ENCODE measurements at places on chromosomes 4 and X.
A peak's percentile ranks its signal among the peaks of the same experiment; 100 is the strongest.

- no peak for DNase-seq
Observed at GRCh38 chr4:138774940-138775339, 240.6 kb upstream of the NOCT start.

DNA sequence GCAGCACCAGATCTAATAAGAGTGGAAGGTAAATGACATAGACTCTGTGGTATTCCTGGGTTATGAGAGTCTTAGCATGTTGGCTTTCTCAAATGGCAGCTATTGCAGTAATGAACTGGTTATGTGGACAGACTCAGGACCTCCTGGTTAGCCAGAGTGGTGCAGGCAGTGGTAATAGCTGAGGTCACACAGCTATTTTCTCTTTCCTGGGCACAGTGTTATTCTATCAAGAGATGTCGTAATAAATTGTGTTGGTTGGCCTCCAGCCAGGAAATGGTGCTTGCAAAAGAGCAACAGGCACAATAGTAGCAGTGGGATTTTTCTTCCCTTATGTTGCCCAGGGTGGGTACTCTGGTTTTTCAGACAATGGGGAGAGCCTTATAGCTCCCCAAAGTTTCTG, 279.2 kb upstream of the FGF16 start:
- DNase-seq = no peak

- DNase-seq = no peak
Observed at GRCh38 chr4:119210775-119211174, 1.7 kb upstream of the USP53 start.

DNA sequence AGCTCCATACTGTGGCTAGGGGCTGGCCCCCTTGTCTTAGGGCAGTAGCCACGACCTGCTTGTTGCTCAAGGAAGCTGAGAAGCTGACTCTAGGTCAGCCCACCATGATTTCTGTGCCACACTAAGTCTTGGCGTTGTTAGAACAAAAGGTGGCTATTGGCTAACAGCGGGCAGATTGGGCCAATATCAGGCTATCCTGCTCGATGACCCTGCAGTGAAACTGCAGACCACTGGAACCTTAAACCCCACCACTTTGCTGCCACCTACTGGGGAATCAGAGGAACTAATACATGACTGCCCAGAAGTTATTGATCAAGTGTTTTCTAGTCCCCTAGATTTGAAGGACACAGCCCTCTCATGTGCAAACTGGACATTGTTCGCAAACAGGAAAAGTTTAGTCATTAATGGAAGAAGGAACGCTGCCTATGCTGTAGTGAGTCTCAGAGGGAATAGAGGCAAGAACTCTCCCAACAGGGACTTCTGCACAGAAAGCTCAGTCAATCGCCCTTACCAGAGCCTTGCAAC, 17.0 kb upstream of the PAPSS1 start:
- DNase-seq = peak; percentile 22

- no peak for DNase-seq
Observed at GRCh38 chrX:65463550-65463949, 71.0 kb downstream of the LAS1L start.

DNA sequence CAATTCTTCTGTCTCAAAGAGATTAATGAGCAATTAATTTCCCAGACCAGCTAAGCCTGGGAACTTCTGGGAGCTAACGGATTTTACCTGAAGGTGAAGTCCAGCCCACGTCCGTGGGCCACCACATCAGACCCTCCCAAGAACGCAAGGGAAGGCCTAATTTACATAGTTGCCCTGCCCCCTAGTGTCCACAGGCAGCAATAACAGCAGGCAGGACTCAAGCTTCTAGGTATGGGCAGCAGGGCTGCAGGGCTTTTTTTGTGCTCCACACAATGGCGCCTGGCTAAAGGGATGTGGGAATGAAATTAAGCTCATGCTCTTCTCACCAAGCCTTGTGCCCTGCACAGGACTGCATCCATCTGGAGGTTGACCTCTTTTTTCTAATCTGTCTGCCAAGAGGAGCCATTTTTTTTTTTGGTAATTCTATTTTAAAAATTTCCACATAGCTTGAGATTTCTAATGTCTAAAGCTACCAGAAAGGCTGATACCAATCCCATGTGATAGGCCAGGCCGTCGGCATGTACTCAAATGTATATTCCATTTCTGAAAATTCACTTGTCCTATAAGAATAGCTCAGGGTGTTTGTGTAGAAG, 111.9 kb upstream of the TMEM164 start:
- peak; percentile 40 for DNase-seq

DNA sequence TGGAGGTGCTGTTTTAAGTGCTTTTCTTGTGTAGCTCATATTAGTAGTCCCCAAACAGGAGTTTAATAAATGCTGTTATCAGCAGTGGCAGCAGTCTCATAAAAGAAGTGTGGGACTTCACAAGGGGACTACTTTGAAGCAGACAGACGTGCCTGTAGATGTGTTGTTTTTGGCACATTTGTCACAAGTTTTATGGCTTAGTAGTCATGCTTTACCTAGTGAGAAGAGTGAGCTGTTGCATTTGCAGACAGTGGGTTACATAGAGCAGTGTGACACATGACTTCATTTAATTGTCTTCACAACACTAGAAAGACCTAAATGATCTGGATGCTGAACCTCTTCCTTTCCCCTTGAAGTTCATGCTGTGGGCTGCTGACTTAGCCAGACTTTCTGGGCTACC, 149.5 kb upstream of the MBNL3 start:
- DNase-seq = no peak

DNA sequence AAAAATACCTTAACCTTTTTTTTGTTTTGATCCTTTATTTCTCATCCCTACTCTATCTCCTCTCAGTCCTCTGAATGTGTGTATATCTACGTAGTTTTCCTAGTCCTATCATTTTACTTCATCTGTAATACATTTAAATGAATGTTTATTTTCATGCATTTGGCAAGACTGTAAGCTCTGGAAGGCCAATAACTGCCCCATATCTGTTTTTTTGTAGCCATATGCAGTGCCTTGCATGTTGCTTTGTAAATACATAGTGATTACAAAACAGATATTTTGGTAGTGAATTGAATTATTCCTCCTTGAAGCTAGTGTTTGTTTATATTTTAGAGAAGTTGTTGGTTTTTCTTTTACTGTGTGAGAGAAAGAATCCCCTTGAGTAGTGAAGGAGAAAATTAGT, 450.2 kb downstream of the PCDH18 start:
- no peak for DNase-seq

GRCh38 chr4:64095398-64095797, 313.9 kb downstream of the TECRL start:
- DNase-seq = no peak

DNA sequence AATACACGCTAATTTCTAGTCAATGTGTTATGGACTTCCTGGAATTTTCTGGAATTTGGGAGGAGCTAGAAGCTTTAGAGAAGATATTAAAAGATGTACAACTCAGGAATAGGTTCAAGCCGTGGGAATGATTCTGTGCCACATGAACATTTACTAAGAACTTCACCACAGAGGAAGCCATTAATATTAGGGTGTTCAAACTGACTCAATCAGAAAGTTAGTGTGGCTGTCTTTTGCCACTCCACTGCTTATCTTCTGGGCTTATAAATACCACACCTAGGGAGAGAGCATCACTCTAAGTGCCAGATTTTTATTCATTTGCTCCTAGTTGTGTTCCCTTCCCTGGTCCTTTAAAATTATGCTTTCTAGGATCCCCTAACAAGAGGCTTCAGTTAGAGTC, 409.8 kb downstream of the KCTD8 start:
- DNase-seq = no peak

GRCh38 chrX:14015294-14015693, 14.4 kb downstream of the GEMIN8 start:
- DNase-seq = no peak

DNA sequence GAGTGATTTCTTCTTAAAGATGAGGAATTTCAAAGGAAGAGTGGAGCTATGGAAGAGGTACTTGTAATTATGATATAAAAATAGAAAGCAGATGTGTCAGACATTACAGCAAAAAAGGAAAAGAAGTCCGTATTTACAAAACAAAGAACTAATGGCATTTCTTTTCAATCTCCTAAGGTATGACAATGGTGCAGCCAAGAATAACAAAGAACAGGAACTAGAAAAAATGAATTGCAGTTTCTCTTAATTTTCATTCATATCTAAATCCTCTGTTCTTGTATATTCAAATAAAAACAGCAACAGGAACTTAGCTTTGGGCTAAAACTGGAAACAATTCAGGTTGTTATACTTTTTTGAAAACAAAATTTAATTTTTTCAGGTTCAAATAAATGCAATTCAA, 105.1 kb downstream of the SPRY1 start:
- DNase-seq = no peak

GRCh38 chrX:121457096-121457495, 409.7 kb downstream of the GLUD2 start:
- no peak for DNase-seq
